ENCODE measurements at places on chromosomes 5 and 9. TPM values are rescaled to one million over a fixed set of nuclear protein-coding genes. Genes with fewer than 3 reads are reported as not detected.

NEURL1B gene
- 17.3 TPM for total RNA-seq

SPATA31A3 gene
- total RNA-seq, result not detected

CMBL gene
- 7.8 TPM for total RNA-seq

PRELID2 gene
- total RNA-seq, result 27.9 TPM

GGTA1 gene
- total RNA-seq, result 55.1 TPM

GRCh38 chr5:37867654-37868053 lies 27.8 kb upstream of the GDNF start:
- no peak overlapping the region for H3K27ac ChIP-seq
- H3K4me3 ChIP-seq, result no peak overlapping the region
- no peaks in the 10 kb centered on the region for H3K36me3 ChIP-seq
- no peaks in the 10 kb centered on the region for H3K27me3 ChIP-seq
- H3K4me1 ChIP-seq, result no peaks in the 10 kb centered on the region

- no peaks in the 10 kb centered on the region for H3K36me3 ChIP-seq
- H3K4me1 ChIP-seq, result no peaks in the 10 kb centered on the region
- no peak for DNase-seq
- H3K27me3 ChIP-seq, result no peaks in the 10 kb centered on the region
Observed at GRCh38 chr5:127567026-127567768, 49.8 kb downstream of the PRRC1 start.

DNA sequence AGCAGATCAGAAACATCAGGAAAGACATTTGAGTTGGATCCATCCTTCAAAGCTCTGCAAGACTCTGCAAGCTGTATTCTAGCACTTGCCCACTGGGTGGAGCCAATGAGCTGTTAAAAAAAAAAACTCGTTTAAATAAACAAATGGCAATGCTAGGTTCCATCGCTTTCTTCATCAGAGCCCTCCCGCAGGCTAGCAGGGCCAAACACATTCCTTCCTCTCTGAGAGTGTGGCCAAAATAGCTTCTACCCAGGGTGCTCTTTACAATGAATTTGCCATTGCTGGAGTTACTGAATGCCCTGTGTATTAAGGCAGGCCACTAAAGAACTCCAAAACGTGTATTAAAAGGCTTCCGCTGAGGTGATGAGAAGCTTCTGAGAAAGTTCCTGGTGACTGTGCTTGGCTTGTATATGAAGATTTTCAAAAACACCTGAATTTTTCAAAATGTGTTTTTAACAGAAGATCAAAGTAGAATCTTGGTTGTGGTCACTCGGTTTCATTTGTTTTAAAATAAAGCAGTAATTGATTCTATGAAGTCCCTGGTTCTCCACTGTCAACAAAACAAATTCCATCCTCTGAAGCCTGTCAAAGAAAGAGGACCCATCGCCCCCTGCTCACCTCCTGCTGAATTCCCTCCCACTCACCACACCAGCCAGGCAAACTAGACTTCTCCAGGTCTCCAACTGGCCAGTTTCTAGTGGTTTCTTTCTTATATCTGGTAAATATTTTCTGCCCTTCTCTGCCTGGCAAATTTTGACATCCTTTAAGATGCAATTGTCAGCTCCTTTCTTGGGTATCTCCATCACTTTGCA lies 36.5 kb upstream of the EQTN start:
- DNase-seq, result peak; percentile 24
- peaks cover 28% of the 10 kb centered on the region for H3K4me1 ChIP-seq
- H3K36me3 ChIP-seq, result no peaks in the 10 kb centered on the region
- no peak overlapping the region for H3K27ac ChIP-seq
- no peaks in the 10 kb centered on the region for H3K27me3 ChIP-seq
- no peak overlapping the region for H3K4me3 ChIP-seq

GRCh38 chr5:44046619-44047364 lies 342.4 kb downstream of the FGF10 start:
- no peak overlapping the region for H3K4me3 ChIP-seq
- no peaks in the 10 kb centered on the region for H3K4me1 ChIP-seq
- H3K27me3 ChIP-seq, result no peaks in the 10 kb centered on the region
- H3K36me3 ChIP-seq, result no peaks in the 10 kb centered on the region
- DNase-seq, result no peak

DNA sequence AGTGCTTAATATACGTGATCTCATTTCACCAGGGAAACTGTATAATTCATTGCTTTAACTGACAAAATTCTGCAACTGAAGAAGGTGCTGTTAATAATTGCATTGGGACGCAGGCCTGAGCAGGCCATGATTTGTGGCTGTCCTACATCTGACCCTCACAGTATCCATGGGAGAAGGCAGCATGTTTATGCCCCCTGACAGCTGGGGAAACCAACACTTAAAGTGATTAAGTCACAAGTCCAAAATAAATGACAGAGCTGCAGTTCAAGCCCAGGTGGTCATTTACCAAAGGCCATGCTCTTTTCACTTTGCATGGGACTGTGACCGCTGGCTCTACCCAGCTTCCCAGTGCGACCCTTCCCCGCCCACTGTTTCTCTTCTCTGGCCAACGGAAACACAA lies 30.5 kb upstream of the KCNMB1 start:
- H3K27ac ChIP-seq, result no peak overlapping the region
- no peaks in the 10 kb centered on the region for H3K4me1 ChIP-seq
- H3K4me3 ChIP-seq, result no peak overlapping the region
- DNase-seq, result no peak
- H3K27me3 ChIP-seq, result no peaks in the 10 kb centered on the region

DNA sequence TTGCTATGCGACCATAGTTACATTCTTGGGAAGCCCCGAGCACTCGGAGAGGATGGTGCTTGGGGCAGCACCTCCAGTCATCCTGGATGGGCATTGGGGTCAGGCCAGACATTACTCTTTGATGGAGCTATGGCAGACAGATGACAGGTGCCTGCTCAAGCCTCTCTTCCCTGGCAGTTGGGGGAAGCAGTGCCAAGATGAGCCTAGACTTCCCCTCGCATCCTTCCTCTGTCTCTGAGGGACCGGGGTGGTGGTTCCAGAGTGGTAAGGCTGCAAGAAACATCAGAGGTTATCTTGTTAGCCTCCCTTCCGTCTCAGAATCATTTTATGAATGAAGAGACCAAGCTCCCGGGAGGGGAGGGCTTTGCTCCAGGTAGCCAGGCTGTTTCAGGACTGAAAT lies 2.8 kb upstream of the HMCN2 start:
- no peaks in the 10 kb centered on the region for H3K36me3 ChIP-seq
- H3K27ac ChIP-seq, result no peak overlapping the region

GRCh38 chr5:76495870-76496269 lies 92.8 kb downstream of the IQGAP2 start:
- H3K36me3 ChIP-seq, result no peaks in the 10 kb centered on the region
- no peaks in the 10 kb centered on the region for H3K4me1 ChIP-seq
- no peaks in the 10 kb centered on the region for H3K27me3 ChIP-seq

DNA sequence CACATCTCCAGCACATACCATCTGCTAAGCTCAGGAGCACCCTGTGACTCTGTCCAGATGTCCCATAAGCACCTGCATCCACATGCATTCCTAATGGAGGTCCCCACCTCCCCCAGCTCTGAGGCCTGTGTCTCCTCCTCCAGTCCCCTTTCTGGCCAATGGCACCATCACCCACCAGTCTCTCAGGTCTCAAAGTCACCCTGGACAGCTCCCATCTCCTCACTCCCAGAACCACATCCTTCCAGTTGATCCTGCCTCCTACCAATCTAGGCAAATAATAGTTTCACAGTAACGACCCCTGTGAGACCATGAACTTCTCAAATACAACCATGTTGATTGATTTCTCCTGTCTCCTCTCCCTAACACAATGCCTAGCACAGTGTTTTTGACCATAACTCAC lies 40.1 kb downstream of the GGTA1 start:
- H3K4me1 ChIP-seq, result peaks cover 23% of the 10 kb centered on the region
- no peaks in the 10 kb centered on the region for H3K27me3 ChIP-seq

- peaks cover 25% of the 10 kb centered on the region for H3K36me3 ChIP-seq
- H3K4me3 ChIP-seq, result no peak overlapping the region
- no peak overlapping the region for H3K27ac ChIP-seq
- H3K4me1 ChIP-seq, result no peaks in the 10 kb centered on the region
Observed at GRCh38 chr5:180283026-180283615, 8.8 kb downstream of the MAPK9 start.

DNA sequence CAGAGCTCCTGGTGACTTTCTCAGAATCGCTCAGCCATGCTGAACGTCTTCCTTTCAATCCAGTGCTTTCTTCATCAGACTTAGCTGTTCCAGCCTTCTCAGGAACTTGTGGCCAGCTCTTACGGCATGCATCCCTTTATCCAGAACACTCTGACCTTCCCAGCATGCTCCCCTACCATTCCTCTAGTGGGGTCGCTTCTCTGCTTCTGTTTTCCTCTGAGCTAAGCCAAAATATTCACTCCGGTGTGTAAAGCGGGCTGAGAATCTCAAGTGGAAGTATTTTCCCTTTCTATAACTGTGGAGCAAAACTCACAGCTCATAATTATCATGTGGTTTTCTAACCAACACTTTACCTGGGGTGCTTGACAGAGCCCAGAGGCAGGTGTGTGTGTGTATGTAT lies 6.2 kb downstream of the DCANP1 start:
- H3K4me3 ChIP-seq, result no peak overlapping the region
- peaks cover 9% of the 10 kb centered on the region for H3K4me1 ChIP-seq
- H3K27ac ChIP-seq, result no peak overlapping the region
- H3K27me3 ChIP-seq, result no peaks in the 10 kb centered on the region
- no peak for DNase-seq
- no peaks in the 10 kb centered on the region for H3K36me3 ChIP-seq

GRCh38 chr9:114300846-114301797 lies 21.8 kb upstream of the ORM1 start:
- no peaks in the 10 kb centered on the region for H3K27me3 ChIP-seq
- H3K4me1 ChIP-seq, result no peaks in the 10 kb centered on the region
- H3K27ac ChIP-seq, result no peak overlapping the region
- peaks cover 31% of the 10 kb centered on the region for H3K36me3 ChIP-seq

GRCh38 chr9:136082496-136083361 lies 12.4 kb downstream of the NACC2 start:
- no peak overlapping the region for H3K27ac ChIP-seq
- peaks cover 4% of the 10 kb centered on the region for H3K36me3 ChIP-seq

DNA sequence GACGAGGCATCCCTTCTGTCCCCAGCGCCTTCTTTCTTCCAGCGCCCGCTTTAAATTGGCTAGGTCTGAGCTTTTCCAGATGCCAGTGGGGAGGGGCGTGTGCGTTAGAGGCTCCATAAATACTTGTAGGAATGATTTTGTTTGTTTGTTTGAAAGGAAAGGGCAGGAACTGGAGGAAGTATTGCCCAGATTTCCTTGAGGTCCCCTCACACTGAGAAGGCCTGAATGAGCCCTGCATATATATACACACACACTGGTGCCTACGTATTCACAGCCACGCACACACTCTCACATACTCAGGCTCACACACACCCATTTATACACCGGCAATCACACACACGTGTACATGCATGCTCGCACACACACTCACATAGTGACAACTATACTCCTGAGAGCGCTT lies 1.0 kb upstream of the SLIT3 start:
- H3K36me3 ChIP-seq, result no peaks in the 10 kb centered on the region
- H3K4me1 ChIP-seq, result peaks cover 11% of the 10 kb centered on the region
- DNase-seq, result no peak
- H3K27ac ChIP-seq, result peak overlapping the region; percentile 51

DNA sequence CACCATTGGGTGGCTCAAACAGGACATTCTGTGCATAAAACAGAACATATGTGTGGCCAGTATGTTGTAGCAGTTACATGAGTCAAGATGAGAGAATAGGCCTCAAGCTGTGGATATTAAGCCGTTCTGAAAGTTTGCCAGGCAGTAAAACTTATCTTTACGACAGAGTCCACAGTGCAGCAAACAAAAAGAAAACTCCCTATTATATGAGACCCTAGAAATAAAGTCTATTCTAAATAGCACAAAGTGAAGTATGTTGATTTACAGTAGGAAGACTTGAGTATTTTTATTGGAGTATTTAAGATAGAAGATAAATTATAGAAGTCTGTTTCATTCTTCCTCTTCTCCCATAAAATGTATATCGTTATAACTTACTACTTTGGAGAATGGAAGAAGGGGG lies 271.5 kb downstream of the ADGRV1 start:
- H3K36me3 ChIP-seq, result no peaks in the 10 kb centered on the region
- no peaks in the 10 kb centered on the region for H3K4me1 ChIP-seq
- no peak overlapping the region for H3K4me3 ChIP-seq
- no peak for DNase-seq
- H3K27me3 ChIP-seq, result no peaks in the 10 kb centered on the region
- no peak overlapping the region for H3K27ac ChIP-seq

DNA sequence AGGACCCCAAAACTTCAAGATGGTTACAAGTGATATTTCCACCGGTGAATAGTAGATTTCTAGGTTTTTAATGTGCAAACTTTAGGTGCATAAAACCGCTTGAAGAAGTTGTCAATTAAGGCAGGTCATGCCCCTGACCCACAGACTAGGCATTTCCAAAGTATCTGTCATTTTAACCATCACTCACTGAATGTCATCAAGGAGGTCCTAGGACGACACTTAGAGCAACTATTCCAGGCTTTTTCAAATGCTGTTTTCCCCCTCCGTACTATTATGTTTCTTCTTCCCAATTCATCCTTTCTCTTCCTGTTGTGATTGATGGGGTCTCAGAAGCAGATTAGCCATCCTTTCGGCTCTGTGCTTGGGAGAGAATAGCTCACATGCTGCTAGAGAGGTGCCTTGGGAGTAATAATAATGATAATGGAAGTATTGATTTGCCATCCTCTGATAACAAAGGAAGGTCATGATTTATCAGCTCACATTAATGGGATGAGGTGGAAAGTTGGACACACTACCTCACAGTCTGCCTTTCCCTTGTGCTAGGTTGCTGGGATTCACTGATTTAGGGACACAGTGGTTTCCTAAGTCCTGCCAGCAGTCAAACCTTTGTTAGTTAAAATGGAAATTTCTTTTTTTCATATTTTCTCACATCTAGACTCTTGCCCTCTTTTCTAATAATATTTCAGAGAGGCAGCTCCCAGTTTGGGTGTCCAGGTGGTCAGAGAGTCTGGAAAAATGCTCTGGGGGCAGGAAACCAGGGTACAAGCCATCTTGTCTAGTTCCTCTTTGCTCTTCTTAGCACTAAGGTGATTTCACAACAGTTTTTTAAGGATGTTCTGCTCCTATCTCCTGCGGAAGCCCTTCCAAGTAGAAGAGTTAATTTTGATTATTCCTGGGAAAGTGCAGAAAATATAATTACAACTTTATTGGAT lies 67.0 kb downstream of the PTTG1 start:
- H3K36me3 ChIP-seq, result no peaks in the 10 kb centered on the region
- H3K27me3 ChIP-seq, result no peaks in the 10 kb centered on the region
- no peak overlapping the region for H3K4me3 ChIP-seq
- no peak overlapping the region for H3K27ac ChIP-seq
- no peak for DNase-seq

DNA sequence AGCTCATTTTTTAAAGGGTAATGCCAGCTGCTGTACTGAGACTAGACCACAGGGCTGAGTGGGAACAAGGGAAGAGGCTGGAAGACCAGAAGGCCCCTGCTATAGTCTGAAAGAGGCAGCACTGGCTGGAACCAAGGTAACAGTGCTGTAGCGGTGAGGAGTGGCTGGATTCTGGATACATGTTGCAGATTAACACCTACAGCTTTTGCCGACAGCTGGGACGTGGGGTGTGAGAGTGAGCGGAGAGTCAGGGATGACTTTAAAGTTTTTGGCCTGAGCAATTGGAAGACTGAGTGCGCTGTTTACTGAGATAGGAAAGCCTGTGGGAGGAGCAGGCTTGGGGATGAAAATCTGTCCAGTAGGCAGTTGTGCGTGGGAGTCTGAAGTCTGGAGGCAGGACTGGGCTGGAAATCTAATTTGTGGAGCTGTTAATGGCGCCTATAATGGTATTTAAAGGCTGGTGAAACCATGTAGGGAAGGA lies 26.5 kb downstream of the AQP7 start:
- H3K4me1 ChIP-seq, result no peaks in the 10 kb centered on the region
- H3K4me3 ChIP-seq, result no peak overlapping the region
- peaks cover 3% of the 10 kb centered on the region for H3K36me3 ChIP-seq

Data from thoracic aorta (tissue), 2 donors.